NCI-H187 treated with DMSO at 0.1 percent for 48 hours (cell line): ENCODE measurements at places on chromosomes 4 and X.

GRCh38 chrX:119692191-119693039, 553 bp downstream of the SEPTIN6 start:
- DNase-seq: no peak

GRCh38 chrX:101906136-101906796, 25.6 kb downstream of the ZMAT1 start:
- no peak for DNase-seq

- no peak for DNase-seq
These were observed 13.1 kb downstream of the MOB1B start for GRCh38 chr4:70915036-70915815.

DNA sequence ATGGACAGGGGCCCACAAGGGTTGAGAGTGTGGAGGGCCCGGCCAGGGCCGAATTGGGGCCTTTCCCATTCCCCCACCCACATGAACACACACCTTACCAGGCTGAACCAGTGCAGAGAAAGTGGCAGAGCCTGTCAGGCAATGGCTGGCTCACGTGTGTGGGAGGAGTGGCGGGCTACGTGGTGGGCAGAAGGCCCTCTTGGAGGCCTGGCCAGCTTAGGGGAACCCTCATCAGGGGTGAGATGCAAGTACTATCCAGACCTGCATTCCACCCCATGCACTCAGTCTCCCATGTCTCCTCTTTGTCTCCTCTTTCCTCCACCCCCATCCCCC, 965 bp downstream of the TCEAL4 start:
- DNase-seq: no peak

DNA sequence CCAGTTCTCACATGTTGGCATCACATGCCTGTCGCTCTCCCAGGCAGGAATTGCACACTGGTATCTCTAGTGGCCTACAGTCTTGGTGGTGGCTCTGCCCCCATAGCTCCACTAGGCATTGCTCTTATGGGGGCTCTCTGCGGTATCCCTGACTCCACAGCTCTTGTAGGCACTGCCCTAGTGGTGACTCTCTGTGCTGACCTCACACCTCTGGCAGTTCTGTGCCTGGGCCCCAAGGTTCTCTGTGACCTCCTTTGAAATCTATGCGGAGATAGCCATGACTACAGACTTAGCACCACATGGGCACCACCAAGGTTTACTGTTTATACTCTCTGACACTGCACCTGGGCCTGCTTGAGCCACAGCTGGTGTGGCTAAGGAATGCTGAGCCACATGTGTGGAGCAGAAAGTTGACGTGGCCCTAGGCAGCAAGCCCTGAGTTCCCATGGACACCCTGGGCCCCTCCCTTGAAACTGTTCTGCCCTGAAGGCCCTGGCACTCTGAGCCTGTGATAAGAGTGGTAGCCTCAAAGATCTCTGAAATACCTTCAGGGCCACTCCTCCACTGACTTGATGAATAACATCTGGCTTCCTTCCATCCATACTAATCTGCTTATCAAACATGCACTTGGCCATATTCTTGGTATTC, 8.0 kb downstream of the SLC9B1 start:
- no peak for DNase-seq

GRCh38 chr4:186104890-186105646, 564 bp downstream of the FAM149A start:
- no peak for DNase-seq

- no peak for DNase-seq
These were observed 1685.9 kb upstream of the TENM3 start for GRCh38 chr4:180557348-180557747.

- DNase-seq: no peak
These were observed 546 bp downstream of the ZRSR2 start for GRCh38 chrX:15790769-15791290.

GRCh38 chrX:15483891-15484290, 9.2 kb downstream of the PIR start:
- no peak for DNase-seq

DNA sequence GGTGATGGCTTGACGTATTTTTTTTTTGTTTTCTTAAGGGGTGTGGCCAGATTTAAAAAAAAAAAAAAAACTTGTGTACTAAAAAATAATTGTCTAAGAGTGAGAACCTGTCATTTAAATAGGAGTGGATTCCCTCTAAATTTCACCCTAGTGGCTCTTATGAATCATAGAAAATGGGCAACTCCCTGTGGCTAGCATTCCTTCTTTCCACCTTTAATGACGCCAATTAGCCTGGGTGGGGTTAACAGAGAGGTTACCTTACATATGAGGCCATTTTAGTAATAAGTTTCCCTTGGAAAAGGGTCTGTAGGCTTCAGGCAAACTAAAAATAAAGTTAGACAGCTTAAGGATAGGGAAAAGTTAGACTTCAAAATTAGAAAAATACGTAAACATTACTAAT, 223.5 kb upstream of the FAM241A start:
- DNase-seq: no peak

- no peak for DNase-seq
These were observed 697.0 kb upstream of the INTU start for GRCh38 chr4:126935801-126936200.

DNA sequence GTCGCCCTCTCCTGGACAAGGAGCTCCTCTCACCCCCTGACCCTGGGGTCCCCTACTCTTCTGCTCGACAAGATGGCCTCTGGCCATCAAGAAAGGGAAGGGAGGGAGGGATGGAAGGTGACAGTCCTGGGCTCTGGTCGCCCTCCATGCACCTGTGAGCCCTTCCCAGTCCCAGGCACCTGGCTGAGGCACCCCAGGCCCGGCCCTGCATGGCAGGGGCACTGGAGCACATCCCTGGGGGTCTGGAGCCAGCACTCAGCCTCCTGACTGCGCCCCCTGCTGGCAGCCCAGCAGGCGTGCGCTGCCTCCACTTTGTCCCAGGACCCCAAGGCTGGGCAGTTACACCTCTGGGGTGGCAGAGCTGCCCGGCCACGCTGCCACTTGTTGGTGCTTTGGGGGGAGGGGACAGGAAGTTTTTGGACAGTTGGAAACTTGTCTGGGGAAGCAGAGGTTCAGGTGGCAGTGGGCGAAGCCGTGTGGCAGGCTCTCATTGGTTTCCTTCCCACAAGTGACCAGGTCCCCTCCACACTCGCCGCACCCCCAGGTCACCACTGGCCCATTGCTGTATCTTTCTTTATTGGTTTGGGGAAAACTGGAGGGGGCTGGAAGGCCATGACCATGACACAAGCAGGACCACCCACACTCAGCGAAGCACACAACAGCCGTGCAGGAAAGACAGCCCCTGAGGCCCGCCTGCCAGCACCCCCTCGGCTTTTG, 4.3 kb downstream of the PNCK start:
- no peak for DNase-seq

- DNase-seq: no peak
These were observed 20.4 kb downstream of the RNF212 start for GRCh38 chr4:1092983-1093361.

DNA sequence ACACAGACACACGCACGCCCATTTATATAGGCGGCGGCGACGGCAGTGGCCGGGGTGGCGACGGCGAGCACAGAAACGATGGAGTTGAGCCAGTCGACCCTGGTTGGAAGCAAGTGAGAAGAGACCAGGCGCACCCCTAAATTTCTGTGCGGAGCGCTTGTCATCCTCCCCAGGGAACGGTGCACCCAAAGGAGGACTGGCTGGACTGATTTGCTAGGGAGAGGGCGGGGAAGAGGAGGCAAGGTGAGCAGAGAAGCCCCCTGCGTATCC, 302 bp downstream of the NHS start:
- DNase-seq: no peak

DNA sequence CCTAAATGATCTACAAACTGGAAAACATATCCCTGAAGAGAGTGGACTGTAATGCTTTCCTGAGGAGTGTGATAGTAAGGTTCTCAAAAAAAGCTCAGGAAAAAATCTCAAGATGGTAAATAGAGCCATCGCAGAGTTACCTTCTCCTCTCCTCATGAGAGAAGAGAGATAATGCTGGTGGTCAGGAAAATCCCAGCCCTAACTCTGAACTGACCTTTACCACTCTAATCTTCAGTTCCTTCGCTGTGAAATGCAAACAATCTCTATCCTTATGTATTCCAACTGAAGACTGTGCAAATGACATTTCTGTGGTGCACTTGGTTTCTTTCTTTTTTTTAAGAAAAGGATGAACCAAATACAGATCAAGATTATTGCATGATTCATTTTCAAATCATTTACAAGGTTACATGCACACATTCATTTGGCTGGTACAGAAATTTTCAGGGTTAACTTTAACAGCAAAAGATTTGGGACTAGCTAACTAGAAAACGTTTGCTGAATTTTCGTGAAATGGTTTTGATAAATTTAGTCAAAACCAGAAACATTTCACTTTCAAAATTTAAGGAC, 8.3 kb downstream of the PPM1K start:
- DNase-seq: no peak

DNA sequence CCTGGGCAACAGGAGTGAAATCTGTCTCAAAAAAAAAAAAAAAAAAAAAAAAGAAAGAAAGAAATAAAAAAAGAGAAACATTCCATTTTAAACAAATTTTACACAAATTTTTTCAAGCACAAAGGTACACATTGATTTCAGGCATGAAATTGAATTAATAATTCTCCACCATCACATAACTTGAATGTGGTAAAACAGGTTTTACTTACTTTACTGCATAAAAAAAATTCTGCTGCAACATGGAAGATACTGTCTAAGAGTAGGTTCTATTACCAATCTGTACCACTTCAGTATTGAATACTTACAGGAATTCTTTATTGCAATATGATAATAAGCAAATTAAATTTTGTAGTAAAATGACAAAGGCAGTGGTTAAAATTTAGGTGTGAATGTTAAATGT, 271.6 kb upstream of the ARSJ start:
- no peak for DNase-seq

- no peak for DNase-seq
These were observed 232.5 kb upstream of the POF1B start for GRCh38 chrX:85611926-85612325.
